ENCODE measurements at places on chromosomes 4 and X. TPM values are rescaled to one million over a fixed set of nuclear protein-coding genes. Genes with fewer than 3 reads are reported as not detected.

The GLUD2 gene
- 0.40 TPM for total RNA-seq

The SSX7 gene
- total RNA-seq: not detected

The BEX3 gene
- 146 TPM for total RNA-seq

The H2BW2 gene
- total RNA-seq: not detected

The GPC4 gene
- 6.4 TPM for total RNA-seq

- 0 out of 2 replicates have a peak within 1 kb of the TSS, but pooled peaks have one; percentile 9 for H3K27ac ChIP-seq
- H3K36me3 ChIP-seq: peaks cover 4% of the 10 kb centered on the region
- H3K4me1 ChIP-seq: peaks cover 9% of the 10 kb centered on the region
- no peaks in the 10 kb centered on the region for H3K27me3 ChIP-seq
- DNase-seq: peak; percentile 70
Measured at GRCh38 chr4:10457255-10457801, at the start of gene ZNF518B. TSS of gene ZNF518B (minus strand) at chr4:10457426. CDS start at chr4:10446328, 11,098 bp downstream.

DNA sequence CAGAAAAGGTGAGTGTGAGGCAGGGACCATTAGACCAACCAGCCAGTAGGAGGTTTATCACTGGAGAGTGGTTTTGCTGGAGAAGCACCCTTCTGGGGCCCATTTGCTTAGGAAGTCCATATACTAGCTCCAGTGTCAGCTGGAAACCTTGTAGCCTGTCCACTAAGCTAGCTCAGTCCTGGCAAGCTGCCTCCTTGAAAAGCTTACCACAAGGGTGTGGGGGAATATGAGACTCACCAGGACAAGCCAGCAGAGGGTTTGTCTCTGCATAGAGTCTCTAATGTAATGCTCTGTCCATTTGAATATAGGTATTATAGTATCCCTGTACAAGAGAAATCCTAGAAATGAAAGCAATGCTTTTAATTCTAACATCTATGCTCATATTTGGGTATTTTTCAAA lies 86.3 kb downstream of the FBXL5 start:
- H3K36me3 ChIP-seq: no peaks in the 10 kb centered on the region
- no peaks in the 10 kb centered on the region for H3K27me3 ChIP-seq
- H3K4me1 ChIP-seq: no peaks in the 10 kb centered on the region
- H3K4me3 ChIP-seq: no peak overlapping the region
- no peak for DNase-seq

DNA sequence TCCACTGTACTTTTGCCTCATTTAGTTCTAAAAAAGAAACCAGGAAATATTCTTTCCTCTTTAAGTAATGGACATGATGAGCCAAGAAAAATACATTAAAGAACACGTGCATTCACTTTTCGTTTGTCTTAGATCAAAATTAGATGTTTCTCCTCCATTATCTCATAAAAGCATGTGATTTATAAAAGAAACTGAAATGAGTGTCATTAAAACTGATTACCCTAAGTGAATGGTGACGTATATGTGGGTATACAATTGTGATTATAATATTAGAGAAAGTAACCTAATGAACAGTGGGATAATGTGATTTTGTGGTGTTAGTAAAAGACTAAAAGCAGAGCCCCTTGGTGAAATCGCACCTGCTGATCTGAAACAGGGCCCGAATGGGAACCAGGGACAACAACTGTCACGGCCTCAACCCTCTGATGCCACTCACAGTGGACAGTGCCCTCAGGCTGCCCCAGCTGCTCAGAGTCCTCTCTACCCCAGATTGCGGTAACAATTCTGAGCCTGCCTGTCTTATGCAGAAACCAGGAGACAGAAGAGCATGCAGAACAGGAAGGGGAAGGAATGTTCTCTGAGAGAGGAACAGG lies 25.7 kb upstream of the HS6ST2 start:
- peaks cover 12% of the 10 kb centered on the region for H3K4me1 ChIP-seq
- no peak overlapping the region for H3K27ac ChIP-seq
- H3K4me3 ChIP-seq: no peak overlapping the region
- DNase-seq: no peak
- no peaks in the 10 kb centered on the region for H3K36me3 ChIP-seq

DNA sequence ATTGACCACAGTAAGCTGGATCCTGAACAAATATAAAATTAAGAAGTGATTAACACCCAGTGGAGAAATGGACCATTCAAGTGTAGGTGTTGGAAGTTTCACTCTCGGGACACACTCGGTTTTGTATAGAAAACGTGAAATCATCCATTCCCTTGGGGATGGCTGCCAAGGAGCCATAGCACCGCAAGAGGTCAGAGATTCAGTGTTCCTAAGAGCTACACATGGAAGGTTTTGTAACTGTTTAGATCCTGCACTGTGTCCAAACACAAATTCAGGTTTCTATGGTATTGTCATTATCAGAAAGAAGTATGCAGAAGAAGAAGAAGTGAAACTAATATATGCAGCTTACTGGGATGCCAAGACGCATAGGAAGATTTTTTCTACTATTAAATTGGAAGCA lies 281.0 kb downstream of the LDB2 start:
- no peaks in the 10 kb centered on the region for H3K27me3 ChIP-seq
- no peaks in the 10 kb centered on the region for H3K36me3 ChIP-seq
- no peak for DNase-seq
- H3K27ac ChIP-seq: no peak overlapping the region
- H3K4me1 ChIP-seq: no peaks in the 10 kb centered on the region
- H3K4me3 ChIP-seq: no peak overlapping the region

DNA sequence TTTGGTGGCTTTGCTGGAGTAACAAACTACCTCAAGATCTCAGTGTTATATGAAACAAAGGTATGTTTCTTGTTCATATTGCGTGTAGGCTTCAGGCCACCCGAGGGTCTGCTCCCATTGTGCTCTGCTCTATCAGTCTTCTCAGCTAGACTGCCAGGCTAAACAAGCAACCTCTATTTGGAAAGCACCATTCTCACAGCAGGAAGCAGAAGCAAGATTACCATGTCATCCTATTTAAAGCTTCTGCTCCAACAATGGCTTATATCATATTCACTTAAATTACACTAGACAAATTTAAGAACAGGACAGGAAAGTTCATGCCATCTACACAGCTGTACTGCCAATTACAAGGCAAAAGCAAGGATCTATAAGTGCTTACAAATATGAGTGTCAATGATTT lies 385.8 kb downstream of the PPARGC1A start:
- no peak overlapping the region for H3K4me3 ChIP-seq
- H3K36me3 ChIP-seq: no peaks in the 10 kb centered on the region

DNA sequence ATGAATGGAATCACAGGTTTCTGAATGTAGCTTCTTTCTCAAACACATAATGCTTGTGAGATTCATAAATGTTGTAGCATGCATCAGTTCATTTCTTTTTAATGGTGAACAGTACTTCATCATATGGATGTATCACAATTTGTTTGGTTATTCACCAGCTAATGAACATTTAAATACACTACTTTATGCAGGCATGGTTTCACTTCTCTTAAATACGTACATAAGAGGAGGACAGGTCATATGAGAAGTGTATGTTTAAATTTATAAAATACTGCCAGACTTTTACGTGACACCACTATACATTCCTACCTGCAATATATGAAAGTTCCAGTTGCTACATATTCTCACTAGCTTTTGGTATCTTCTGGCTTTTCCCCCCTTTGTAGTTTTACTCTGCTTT lies 65.4 kb downstream of the ANKRD17 start:
- no peak for DNase-seq
- H3K27me3 ChIP-seq: no peaks in the 10 kb centered on the region
- peaks cover 5% of the 10 kb centered on the region for H3K4me1 ChIP-seq
- no peak overlapping the region for H3K4me3 ChIP-seq

- H3K27ac ChIP-seq: no peak overlapping the region
- peaks cover 45% of the 10 kb centered on the region for H3K27me3 ChIP-seq
- no peak for DNase-seq
- H3K36me3 ChIP-seq: no peaks in the 10 kb centered on the region
Measured at GRCh38 chr4:5888222-5889001, 4.5 kb downstream of the CRMP1 start.

DNA sequence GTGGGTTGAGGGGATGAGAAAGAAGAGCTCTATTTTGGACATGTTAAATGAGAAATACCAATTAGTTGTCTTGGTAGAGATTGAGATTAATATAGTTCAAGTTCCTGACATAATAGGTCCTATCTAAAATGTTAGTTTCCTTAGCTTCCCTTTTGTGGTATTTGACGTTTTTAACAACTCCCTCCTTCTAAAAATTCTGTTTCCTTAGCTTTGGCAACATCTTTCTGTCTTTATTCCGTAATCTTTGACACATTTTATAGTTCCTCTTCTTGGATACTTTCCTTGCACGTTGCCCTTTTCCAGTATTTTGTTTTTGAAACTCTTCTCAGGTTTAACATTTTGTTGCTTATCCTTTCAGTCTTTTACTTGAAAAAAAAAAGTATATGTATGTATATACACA lies 36.9 kb downstream of the LAMTOR3 start:
- H3K27ac ChIP-seq: no peak overlapping the region
- no peak overlapping the region for H3K4me3 ChIP-seq
- DNase-seq: no peak
- peaks cover 11% of the 10 kb centered on the region for H3K4me1 ChIP-seq
- no peaks in the 10 kb centered on the region for H3K36me3 ChIP-seq
- no peaks in the 10 kb centered on the region for H3K27me3 ChIP-seq

DNA sequence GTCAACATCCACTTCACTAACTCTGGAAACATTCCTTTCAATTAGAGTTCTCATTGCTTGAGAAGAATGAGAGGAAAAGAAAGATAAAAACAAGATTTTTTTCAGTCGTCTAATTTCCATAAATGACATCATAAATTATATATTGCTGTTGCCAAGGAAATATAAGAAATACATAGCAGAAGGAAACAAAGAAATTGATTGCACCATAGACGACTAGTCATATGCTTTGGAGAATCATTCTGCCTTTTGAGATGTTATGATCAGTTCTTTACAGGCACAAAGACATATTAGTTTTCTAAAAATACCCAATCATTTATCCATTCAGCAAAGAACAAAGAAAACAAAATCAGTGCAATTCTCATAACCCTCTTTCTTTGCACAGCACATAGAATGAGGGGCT lies 672 bp upstream of the C1QTNF7 start:
- no peak for DNase-seq
- no peaks in the 10 kb centered on the region for H3K36me3 ChIP-seq
- no peaks in the 10 kb centered on the region for H3K4me1 ChIP-seq
- 0 out of 2 replicates have a peak, but pooled peaks cover 4% of the 10 kb centered on the region for H3K27me3 ChIP-seq

DNA sequence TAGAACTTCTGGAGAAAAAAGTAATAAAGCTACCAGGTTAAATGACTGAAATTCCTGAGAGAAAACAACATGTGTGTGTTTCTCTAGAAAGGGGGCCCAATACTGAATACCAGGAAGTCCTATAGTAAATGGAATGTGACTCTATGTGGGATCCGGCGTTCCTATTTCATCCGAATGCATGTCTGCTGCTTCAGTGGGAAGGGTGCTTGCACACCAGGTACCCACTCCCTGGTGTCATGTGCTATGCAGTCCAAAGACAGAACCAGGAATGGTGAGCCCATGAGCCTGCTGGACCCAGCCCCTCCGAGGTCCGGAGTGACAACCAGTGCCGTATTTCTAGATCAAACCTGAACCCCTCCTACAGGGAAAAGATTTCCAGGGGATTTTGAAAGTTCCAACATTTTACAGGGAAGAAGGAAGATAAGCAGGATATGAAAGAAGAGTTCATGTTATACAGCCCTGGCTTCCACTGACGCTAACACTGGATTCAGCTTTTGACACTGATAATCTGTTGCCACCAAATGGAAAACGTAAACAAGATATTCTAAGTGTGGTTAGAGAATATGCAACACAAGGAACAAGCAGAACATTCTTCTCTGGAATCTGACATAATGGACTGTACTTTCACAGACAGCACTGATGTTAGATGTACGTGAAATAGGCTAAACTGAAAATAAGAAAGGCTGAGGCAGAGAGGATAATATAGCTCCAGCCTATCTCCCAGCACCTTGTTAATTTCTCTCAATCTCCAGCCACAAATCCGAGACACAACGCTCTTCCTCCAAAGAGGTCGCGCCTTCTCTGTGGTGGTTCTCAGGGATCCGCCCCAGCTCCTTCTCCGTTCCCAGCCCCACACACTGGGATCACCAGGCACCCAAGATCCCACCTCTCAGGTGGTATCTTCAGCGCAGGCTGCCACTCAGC lies 725 bp upstream of the CXCL1 start:
- peak; percentile 24 for DNase-seq
- H3K36me3 ChIP-seq: no peaks in the 10 kb centered on the region
- H3K27me3 ChIP-seq: no peaks in the 10 kb centered on the region
- H3K4me1 ChIP-seq: peaks cover 77% of the 10 kb centered on the region
- peak overlapping the region; percentile 65 for H3K4me3 ChIP-seq

DNA sequence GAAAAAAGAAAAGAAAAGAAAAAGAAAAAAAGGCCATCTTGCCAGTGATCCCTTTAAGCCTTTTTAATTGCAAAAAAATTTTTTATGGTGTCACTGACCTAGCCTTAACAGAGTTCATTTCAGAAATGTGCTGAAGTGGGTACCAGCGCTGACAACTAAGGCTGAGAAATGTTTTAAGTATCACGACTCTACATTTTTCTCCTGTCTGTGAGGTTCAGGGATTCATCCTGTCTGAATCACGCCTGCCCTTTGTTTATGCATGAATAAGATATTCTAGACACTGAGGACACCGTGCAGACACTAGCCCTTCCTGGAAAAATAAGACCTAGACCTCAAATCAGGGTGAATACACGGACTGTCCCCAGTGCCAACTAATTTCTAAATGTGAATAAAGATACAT lies 154.4 kb upstream of the NOCT start:
- H3K4me1 ChIP-seq: no peaks in the 10 kb centered on the region
- no peak for DNase-seq
- no peak overlapping the region for H3K4me3 ChIP-seq

GRCh38 chr4:15106399-15106798 lies 104.1 kb downstream of the CPEB2 start:
- no peak overlapping the region for H3K4me3 ChIP-seq
- H3K4me1 ChIP-seq: 0 out of 2 replicates have a peak, but pooled peaks cover under 1% of the 10 kb centered on the region
- H3K27me3 ChIP-seq: no peaks in the 10 kb centered on the region
- DNase-seq: no peak
- no peaks in the 10 kb centered on the region for H3K36me3 ChIP-seq

DNA sequence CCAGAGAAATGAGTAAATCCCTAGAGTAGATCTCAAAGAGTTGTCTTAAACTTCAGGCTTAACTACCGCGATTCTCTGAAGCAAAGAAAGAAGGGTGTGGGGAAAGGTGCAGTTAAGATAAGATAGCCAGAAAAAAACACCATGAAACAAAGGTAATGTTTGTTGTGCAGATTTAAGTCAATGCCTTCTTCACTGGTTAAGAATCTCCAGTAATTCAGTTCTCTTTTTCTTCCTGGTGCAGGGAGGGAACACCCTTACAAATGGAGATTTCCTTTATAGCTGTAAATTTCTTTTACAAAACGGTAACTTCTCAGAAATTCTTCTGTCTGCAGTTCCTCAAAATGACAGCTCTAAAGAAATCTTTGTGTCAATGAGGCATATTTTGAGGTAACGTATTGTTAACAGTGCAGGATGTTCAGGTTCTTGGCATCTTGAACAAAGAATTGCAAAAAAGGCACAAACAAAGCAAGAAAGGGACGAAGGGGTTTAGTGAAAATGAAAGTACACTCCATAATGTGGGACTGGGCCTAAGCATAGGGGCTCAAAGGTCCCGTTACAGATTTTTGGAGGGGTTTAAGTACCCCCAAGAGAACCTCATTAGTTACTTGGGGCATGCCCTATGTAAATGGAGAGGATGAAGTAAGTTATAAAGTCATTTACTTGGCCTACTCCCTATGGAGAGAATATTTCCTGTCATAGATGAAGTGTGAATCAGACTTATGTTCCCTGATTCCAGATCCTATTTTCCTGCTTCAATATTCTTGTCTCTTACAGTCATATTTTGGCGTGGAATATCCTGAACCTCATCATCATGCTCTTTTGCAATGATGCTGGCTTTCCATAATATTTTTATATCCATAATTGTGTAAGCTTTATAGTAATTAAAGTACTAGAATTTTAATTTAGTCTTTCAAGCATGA lies 492.0 kb downstream of the PCDH11X start:
- DNase-seq: no peak
- no peaks in the 10 kb centered on the region for H3K27me3 ChIP-seq
- H3K4me1 ChIP-seq: no peaks in the 10 kb centered on the region
- no peaks in the 10 kb centered on the region for H3K36me3 ChIP-seq
- no peak overlapping the region for H3K27ac ChIP-seq

Data from PC-3 (cell line).